Left lung (tissue), 14 donors: ENCODE measurements at places on chromosomes 5 and 9. TPM values are rescaled to one million over a fixed set of nuclear protein-coding genes. Genes with fewer than 3 reads are reported as not detected.

- H3K27me3 ChIP-seq: no peaks in the 10 kb centered on the region
- no peaks in the 10 kb centered on the region for H3K36me3 ChIP-seq
- H3K4me1 ChIP-seq: peaks cover 3% of the 10 kb centered on the region
- DNase-seq: no peak
- H3K27ac ChIP-seq: no peak overlapping the region
These were observed 9.8 kb upstream of the CPEB4 start for GRCh38 chr5:173878224-173878967.

DMRT2 gene
- polyA plus RNA-seq: not detected

DNA sequence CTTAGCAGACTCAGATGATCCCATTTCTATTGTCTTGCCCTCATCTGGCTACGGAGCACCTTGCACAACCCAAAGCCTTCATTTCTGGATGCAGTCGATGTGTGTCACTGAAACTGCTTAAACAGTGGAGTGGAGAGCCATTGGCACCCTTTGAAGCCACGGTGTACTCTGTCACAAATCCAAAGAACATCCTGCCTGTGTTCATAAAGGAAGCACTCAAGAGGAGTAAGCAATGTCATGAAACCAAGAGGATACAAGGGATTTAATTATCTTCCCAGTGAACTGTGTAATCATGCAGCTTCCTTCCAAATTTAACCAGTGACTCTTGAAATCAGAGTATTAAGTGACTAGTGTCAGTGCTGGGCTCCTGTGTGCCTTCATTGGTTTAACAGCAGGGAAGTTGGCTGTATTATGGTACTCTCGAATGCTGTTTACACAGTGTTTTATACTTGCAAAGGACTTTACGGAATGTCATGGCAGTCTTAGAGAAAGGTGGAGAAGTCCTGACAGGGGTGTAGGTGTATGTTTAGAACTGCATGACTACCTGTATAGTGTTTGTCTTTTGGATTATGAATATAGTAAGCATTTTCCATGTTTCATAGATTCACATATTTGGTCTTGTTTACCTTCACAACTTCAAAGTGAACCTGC, 41.9 kb downstream of the CD180 start:
- no peak overlapping the region for H3K27ac ChIP-seq
- peaks cover 5% of the 10 kb centered on the region for H3K4me1 ChIP-seq
- peaks cover 57% of the 10 kb centered on the region for H3K36me3 ChIP-seq

GRCh38 chr5:118577621-118578020, 410.7 kb downstream of the DTWD2 start:
- no peak for DNase-seq
- H3K27me3 ChIP-seq: no peaks in the 10 kb centered on the region
- H3K4me1 ChIP-seq: no peaks in the 10 kb centered on the region
- H3K4me3 ChIP-seq: no peak overlapping the region

- H3K4me3 ChIP-seq: no peak overlapping the region
- H3K4me1 ChIP-seq: peaks cover 6% of the 10 kb centered on the region
- H3K36me3 ChIP-seq: no peaks in the 10 kb centered on the region
- H3K27ac ChIP-seq: no peak overlapping the region
- no peaks in the 10 kb centered on the region for H3K27me3 ChIP-seq
- no peak for DNase-seq
These were observed 70.8 kb upstream of the RPS23 start for GRCh38 chr5:82348784-82349425.

- H3K4me1 ChIP-seq: peaks cover 26% of the 10 kb centered on the region
- DNase-seq: no peak
- H3K4me3 ChIP-seq: no peak overlapping the region
- H3K27ac ChIP-seq: no peak overlapping the region
- H3K36me3 ChIP-seq: no peaks in the 10 kb centered on the region
These were observed 26.8 kb downstream of the ITGA1 start for GRCh38 chr5:52814352-52815148.

- H3K27ac ChIP-seq: no peak overlapping the region
- no peaks in the 10 kb centered on the region for H3K36me3 ChIP-seq
These were observed 21.8 kb downstream of the AQP7 start for GRCh38 chr9:33380390-33381094.

POU5F2 gene
- 0.04 TPM for polyA plus RNA-seq

INSL4 gene
- polyA plus RNA-seq: not detected

DNA sequence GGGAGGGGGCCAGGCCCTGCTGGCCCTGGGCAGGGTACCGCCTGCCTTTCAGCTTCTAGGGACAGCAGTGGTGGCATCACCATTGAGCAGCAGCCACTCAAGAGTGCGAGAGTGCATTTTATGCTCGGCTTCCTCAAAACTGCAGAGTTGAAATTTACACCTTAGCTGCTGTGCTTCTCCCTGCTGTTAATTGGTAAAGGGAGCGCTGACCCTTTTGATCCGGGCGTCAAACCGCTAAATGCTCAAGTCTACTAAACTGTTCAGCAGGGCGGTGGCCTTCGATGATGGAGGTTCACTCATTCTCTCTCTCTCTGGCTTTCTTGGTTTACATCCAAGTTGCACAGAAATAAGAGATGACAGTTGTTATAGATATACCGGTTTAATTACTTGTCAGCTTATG, 368.6 kb upstream of the IRX2 start:
- H3K27me3 ChIP-seq: peaks cover 70% of the 10 kb centered on the region
- DNase-seq: no peak
- H3K27ac ChIP-seq: no peak overlapping the region
- H3K36me3 ChIP-seq: no peaks in the 10 kb centered on the region

DNA sequence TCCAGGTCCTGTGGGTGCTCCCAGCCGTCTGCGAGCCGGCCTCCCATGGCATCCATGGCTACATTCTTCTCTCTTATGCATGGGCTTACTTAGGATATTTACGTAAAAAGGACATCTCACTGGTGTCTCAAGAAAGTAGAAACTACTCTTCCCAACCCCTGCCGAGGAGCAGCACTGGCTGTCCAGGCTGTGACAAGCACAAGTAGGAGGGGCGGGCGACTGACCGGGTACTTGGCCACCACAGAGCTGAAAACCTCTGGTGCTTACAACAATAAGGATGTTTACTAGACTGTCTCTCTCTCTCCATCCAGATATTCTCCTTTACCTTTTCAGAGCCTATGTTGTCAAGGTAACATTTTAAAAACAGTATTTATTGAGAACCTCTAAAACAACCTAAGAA, 56.3 kb upstream of the TBC1D9B start:
- no peak overlapping the region for H3K27ac ChIP-seq
- peaks cover 14% of the 10 kb centered on the region for H3K4me1 ChIP-seq
- no peaks in the 10 kb centered on the region for H3K27me3 ChIP-seq
- H3K36me3 ChIP-seq: peaks cover 73% of the 10 kb centered on the region
- no peak overlapping the region for H3K4me3 ChIP-seq

ANKRD20A1 gene
- 1.0 TPM for polyA plus RNA-seq

DNA sequence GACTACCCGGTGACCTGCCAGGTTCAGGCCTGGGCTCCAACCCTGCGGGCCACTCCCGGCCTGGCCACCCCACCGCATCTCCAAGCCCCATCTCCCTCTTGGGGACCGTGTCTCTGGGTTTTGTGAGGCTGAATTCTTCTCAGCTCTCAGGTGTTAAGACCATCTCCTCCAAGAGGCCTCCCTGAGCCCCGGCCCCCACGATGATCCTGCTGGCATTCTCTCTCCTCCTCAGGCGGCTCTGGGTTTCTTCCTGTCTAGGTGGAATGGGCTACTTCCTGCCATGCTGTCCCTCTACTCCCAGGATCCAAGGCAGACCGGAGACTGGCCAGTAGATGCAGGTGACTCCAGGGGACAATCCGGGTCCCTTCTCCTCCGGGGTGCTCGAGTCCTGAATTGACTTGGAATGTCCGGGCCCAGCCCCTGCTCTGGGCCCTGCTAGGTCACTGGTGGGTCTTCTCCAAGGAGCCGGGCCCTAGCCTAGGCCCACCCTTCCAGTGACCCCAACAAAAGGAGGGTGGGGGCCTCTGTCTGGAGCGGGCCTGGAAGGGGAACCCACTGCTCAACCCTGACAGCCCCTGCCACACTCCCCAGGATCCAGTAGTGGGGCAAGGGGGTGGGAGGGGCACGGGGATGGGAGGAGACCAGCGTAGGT, 219.8 kb downstream of the C9orf50 start:
- no peaks in the 10 kb centered on the region for H3K27me3 ChIP-seq
- no peak for DNase-seq
- peaks cover 4% of the 10 kb centered on the region for H3K4me1 ChIP-seq
- H3K4me3 ChIP-seq: no peak overlapping the region
- no peaks in the 10 kb centered on the region for H3K36me3 ChIP-seq
- no peak overlapping the region for H3K27ac ChIP-seq

DNA sequence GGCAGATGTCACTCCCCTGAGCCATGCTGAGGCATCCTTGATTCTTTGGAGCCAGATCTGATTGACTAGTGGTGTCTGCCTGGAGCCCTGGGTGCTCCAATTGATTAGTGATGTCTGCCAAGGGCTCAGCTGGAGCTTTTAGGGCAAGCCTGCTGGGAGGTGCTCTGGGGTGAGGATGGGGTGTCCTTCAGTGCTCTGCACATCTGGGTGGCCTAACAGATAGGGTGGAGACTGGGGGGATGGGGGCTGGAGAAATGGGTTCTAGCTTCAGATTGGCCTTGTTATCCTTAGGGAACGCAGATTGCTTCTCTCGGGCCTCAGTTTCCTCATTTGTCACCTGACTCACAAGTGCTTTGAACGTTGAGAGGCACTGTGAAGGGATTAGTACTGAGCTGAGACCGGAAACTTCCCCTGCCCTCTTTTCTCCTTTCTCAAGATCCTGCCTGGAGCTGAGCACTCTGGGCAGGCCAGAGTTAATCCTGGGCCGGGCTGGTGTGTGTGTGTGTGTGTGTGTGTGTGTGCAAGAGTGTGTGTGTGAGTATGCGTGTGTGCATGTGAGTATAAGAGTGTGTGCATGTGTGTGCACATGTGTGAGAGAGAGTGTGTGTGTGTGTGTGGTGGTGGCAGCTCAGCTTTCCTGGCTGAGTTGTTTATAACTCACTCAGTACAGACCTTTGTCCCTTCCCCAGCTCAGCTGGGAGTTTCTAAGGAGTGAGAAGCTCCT, 5.6 kb upstream of the IER5L start:
- no peaks in the 10 kb centered on the region for H3K36me3 ChIP-seq
- H3K27me3 ChIP-seq: no peaks in the 10 kb centered on the region
- no peak for DNase-seq
- H3K4me1 ChIP-seq: peaks cover 3% of the 10 kb centered on the region
- H3K4me3 ChIP-seq: no peak overlapping the region

SPINK9 gene
- 0.60 TPM for polyA plus RNA-seq

DNA sequence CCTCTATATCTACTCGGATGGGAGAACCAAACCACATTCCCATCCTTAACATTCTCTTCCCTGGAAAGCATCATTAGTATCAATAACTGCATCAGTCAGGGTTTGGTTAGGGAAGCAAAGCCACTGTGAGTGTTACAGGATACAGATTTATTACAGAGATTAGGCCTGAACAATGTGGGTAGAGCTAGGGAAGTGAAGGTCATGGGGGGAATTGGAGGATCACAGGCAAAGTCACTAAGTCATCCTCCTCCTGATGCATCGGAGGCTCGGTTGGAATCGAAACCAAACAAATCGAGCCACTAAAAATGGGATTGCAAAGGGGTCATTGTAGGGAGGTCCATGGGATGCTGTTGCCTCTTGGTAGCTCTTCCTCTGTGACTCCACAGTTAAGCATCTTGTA, 61.8 kb upstream of the ZBTB43 start:
- H3K27ac ChIP-seq: no peak overlapping the region
- H3K4me3 ChIP-seq: no peak overlapping the region
- no peaks in the 10 kb centered on the region for H3K27me3 ChIP-seq

DNA sequence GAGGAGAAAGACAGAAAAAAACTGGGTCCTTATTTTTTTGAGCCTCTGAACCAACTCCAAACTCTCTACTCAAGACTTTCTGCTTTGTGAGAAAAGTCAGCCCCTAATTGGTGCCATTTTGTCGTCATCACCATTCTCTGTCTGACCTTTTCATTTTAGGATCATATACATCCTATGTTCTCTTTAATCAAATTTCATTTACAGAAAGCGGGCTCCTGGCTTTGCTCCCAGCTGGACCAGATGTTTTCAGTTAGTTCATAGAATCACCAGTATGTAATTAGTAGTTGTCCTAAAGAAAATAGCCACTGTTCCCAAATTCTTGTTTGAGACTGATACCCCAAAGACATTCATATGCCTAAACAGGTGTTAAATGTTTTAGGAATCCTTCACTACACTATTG, 28.6 kb upstream of the SLCO4C1 start:
- no peak overlapping the region for H3K4me3 ChIP-seq
- H3K27ac ChIP-seq: no peak overlapping the region
- H3K4me1 ChIP-seq: no peaks in the 10 kb centered on the region

ADRA1B gene
- 1.00 TPM for polyA plus RNA-seq

DNA sequence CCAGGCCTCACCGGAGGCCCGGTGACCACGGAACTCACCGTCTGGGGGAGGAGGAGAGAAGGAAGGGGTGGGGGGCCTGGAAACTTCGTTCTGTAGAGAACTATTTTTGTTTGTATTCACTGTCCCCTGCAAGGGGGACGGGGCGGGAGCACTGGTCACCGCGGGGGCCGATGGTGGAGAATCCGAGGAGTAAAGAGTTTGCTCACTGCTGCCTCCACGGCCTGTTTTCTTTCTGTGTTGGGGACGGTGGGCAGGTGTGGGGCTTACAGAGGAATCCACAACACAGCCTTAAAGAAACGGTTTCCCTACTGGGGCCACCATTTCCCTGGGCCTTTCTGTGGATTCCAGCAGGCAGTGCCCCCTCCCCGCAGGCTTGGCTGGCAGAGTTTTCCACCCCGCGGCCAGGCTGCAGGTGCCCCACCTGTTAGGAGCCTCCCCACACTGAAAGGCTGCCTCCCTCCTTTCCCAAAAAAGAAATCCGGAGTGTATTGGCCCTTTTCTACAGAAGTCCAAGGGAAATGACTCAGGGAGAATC, 80.8 kb downstream of the NTNG2 start:
- peak; percentile 84 for DNase-seq
- peaks cover 43% of the 10 kb centered on the region for H3K4me1 ChIP-seq
- H3K36me3 ChIP-seq: no peaks in the 10 kb centered on the region
- H3K27me3 ChIP-seq: peaks cover 28% of the 10 kb centered on the region
- H3K27ac ChIP-seq: no peak overlapping the region

- H3K4me3 ChIP-seq: no peak overlapping the region
- no peaks in the 10 kb centered on the region for H3K36me3 ChIP-seq
- H3K4me1 ChIP-seq: peaks cover 10% of the 10 kb centered on the region
- no peak for DNase-seq
- no peak overlapping the region for H3K27ac ChIP-seq
These were observed 156.4 kb upstream of the SMIM23 start for GRCh38 chr5:171629221-171629620.

DNA sequence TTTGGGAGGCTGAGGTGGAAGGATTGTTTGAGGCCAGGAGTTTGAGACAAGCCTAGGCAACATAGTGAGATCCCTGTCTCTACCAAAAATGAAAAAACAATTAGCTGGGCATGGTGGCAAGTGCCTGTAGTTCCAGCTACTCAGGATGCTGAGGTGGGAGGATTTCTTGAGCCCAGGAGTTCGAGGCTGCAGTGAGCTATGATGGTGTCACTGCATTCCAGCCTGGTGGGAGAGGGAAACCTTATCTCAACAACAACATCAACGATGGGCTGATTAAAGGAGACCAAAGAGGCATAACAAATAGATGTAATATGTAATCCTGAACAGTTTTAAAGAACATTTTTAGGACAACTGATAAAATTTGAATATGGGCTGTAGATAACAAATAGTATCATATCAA, 34.2 kb upstream of the PANK3 start:
- H3K4me1 ChIP-seq: no peaks in the 10 kb centered on the region
- H3K36me3 ChIP-seq: no peaks in the 10 kb centered on the region
- no peak overlapping the region for H3K27ac ChIP-seq

GRCh38 chr9:69500896-69501295, 171.3 kb downstream of the APBA1 start:
- H3K4me3 ChIP-seq: no peak overlapping the region
- H3K27me3 ChIP-seq: no peaks in the 10 kb centered on the region
- H3K27ac ChIP-seq: no peak overlapping the region
- DNase-seq: no peak
- no peaks in the 10 kb centered on the region for H3K36me3 ChIP-seq

F2RL2 gene
- 0.22 TPM for polyA plus RNA-seq
